WERI-Rb-1 (cell line): ENCODE measurements at places on chromosomes 6 and 20.

DNA sequence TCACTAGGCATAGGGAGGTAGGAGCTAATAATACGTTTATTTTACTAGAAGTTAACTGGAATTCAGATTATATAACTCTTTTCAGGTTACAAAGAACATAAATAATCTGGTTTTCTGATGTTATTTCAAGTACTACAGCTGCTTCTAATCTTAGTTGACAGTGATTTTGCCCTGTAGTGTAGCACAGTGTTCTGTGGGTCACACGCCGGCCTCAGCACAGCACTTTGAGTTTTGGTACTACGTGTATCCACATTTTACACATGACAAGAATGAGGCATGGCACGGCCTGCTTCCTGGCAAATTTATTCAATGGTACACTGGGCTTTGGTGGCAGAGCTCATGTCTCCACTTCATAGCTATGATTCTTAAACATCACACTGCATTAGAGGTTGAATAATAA is 1.1 kb downstream of the HFE start:
- no peak for DNase-seq

GRCh38 chr20:41913146-41913545 is 295.0 kb upstream of the CHD6 start:
- no peak for DNase-seq

GRCh38 chr6:89387516-89388201 is 24.4 kb downstream of the RRAGD start:
- DNase-seq = no peak

- no peak for DNase-seq
These were observed 48.4 kb downstream of the RIOK1 start for GRCh38 chr6:7438011-7438410.

- DNase-seq = no peak
These were observed 3.3 kb downstream of the ASCC3 start for GRCh38 chr6:100877851-100878250.

- DNase-seq = no peak
These were observed 97.5 kb upstream of the MYLIP start for GRCh38 chr6:16031278-16031981.

GRCh38 chr20:44800391-44801046 is 9.8 kb downstream of the RIMS4 start:
- DNase-seq = no peak

- DNase-seq = no peak
These were observed 68.3 kb upstream of the SMIM29 start for GRCh38 chr6:34317172-34317477.

GRCh38 chr6:150567823-150568383 is 31.8 kb upstream of the PLEKHG1 start:
- DNase-seq = no peak

- no peak for DNase-seq
These were observed 150.6 kb downstream of the LY86 start for GRCh38 chr6:6738922-6739716.

DNA sequence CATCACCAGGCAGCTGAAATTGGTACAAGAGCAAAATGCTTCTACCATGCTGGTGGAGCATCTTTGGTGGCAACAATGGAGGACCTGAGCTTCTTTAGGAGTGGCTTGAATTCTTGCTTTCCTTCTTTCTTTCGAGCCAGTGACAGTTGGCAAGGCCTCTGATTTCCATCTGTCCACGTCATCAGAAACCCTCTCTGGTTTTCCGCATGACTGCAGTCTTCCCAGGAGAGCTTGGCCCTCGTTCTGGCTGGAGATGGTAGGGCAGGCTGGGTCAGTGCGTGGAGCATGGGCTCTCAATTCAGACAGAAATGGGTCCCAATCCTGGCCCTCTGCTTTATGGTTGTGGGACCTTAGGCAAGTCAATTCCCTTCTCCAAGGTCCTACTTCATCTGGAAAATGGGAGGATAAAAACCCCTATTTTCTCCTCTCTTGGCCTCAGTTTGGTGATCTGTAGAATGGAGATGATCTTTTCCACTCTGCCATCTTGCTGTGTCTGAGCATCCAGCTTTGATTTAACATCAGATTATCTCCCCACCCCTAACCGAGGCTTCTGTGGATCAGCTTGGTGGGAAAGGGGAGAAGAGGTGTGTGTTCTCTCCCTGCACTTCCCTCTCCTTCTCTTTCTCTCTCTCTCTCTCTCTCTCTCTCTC is 3.6 kb upstream of the BPIFB1 start:
- no peak for DNase-seq

GRCh38 chr20:62969179-62969760 is 16.8 kb downstream of the SLC17A9 start:
- DNase-seq = no peak
